Stimulated activated CD8-positive, alpha-beta memory T cell treated with anti-CD3 and anti-CD28 coated beads, Interleukin-15, amount 100 ng/mL, for 48 hours (primary cell): ENCODE measurements at places on chromosomes 3 and 15.

DNA sequence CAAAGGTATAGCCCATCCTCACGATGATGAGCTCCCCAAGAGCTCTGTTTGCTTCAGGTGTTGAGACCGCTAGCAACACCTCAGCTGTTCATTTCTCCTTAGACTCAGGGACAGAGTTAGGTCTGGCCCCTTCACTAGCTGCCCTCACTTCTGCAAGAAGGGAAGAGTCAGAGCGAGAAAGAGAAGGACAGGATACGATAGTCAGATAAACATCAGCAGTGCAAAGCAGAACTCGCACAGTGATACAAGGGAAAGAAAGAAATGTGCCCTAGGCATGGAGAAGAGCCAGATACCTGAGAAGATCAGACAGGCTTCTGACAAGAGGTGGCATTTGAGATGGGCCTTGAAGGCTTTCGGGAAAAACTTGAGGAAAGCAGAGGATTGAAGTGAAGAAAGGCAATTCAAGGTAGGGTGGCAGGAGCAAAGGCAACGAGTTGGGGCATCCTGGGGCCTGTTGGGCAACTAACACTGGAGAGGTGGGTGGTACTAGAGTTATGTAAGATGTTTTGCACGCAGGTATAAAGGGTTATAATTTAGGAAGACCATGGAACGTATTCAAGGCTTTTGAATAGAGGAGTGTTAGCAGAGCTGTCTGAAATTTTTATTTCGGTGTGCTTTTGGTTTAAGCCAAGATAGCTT lies 106.0 kb downstream of the PGPEP1L start:
- no peak for DNase-seq

DNA sequence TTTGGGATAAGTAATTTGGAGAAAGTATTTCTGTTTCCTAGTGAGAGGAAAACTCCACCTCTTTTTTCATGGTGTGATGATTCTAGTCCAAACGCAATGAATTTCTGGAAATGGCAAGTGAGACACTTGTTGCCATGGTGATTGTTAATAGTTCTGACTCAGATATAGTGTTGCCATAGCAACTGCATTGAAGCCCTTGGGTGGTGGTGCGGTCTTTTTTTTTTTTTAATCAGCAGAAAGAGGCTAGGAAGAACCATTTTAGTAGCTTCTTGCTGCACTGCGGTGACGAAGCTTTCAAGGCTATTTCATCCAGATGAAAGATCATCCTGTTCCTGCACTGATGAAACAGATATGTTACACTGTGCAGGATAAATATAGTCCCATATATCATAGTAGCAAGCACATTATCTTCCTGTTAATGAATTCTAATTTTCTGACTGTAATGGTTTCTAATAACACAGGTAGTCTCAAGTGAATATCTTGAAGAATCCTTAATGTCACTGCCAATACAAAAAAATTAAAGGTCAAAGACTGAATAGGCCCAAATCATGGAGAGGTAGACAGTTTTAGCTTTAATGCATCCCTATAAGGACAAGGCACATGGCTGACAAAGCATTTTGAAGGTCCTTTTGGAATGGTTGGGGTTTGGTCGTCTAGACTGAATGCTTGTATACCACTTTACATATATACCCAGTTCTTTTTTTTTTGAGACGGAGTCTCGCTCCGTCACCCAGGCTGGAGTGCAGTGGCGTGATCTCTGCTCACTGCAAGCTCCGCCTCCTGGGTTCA lies 125.1 kb upstream of the ZBTB20 start:
- DNase-seq, result no peak

DNA sequence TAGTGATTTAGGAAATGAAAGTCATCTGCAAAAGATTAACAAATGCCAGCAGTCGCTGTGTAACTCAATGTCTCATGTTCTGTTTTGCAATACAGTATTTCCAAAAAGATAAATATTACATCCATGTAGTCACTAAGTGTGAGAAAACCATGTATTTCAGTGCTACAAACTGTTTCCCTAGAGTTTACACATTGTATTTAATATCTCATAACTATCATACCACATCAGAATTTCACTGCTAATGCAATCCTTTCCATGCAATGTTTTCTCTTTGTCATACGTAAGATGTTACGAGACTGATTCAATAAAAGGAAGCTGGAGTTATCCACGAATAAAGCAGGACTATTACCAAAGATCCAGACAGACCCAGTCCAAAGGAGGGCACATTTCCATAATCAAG lies 269.4 kb downstream of the GBE1 start:
- no peak for DNase-seq

- no peak for DNase-seq
Measured at GRCh38 chr15:22823495-22824128, 14.9 kb upstream of the NIPA2 start.

DNA sequence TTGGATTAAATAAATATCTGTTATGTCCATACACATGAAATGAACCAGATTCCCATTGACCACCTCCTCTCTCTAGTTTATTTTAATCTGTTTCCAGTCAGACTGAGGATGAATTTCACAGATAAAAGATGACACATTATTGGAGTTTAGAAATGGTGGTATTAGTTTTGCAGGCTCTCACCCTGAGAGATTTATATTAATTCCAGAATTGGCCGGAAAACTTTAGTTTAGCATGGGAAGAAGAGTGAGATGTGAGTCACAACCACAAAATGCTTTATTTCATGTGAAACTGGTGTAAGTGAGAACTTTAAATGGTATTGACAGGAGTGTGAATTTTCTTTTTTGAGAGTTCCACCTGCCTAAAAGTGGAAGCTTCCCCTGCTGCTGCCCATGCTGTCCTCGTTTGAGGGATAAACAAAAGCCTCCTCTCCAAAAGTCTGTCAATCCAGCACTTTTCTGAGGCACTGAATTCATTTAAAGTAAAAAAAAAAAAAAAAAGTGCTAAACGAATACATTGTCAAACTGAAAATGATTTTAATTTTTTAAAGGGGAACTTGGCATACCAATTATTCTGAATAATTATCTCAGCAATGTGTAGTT lies 65.1 kb upstream of the EPHA3 start:
- no peak for DNase-seq

DNA sequence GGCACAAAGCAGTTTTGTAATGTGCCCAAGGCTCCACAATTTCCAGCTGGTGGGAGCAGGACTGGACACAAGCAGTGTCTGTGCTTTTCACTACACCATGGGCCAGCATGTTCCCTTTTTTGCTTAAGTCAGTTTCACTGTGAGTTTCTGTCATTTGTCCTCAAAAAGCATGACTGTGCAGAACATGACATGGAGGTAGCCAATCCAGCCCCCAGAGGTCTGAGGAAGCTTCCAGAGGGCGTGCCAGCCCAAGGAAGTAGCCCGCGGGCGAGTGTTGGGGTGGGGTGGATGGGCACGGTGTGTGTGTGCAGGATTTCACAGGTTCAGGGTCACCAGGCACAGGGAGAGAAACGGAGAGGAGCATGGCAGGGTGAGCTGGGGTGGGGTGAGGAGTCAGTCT lies 8.0 kb upstream of the EEFSEC start:
- no peak for DNase-seq

DNA sequence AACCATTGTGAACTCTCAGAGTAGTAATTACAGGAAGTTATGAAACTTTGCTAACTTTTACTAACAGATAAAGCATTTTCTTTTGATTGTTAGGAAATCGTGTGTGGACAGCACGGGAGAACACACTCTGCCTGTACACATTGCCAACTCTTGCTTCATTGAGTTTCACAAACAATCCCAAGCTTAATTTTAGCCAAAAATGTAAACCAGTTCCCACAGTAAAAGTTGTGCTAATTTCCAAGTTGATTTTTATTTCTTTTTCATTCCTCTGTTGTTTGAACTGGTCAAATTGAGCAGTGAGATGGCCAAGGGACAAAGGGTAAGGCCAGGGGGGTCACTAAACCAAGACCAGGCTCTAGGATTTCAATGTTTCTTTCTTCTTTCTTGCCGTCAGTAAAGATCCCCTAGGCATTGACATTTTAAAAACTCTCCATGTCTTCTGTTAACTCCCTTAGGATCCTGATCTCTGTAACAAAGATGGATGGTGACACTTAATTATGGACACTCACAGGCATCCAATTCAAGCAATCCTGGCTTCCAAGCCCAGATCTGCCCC lies 414.9 kb downstream of the RBMS3 start:
- no peak for DNase-seq
